ENCODE measurements at places on chromosomes 13 and 19.
A peak's percentile ranks its signal among the peaks of the same experiment; 100 is the strongest.

GRCh38 chr19:31534786-31535657 is 185.8 kb upstream of the TSHZ3 start:
- H3K27ac ChIP-seq = no peak overlapping the region
- no peak overlapping the region for H3K4me3 ChIP-seq
- H3K36me3 ChIP-seq = no peaks in the 10 kb centered on the region

- H3K4me1 ChIP-seq = peaks cover 23% of the 10 kb centered on the region
- no peaks in the 10 kb centered on the region for H3K36me3 ChIP-seq
- peaks cover 25% of the 10 kb centered on the region for H3K27me3 ChIP-seq
- peak; percentile 82 for DNase-seq
- H3K27ac ChIP-seq = peak overlapping the region; percentile 71
Measured at GRCh38 chr13:44259045-44260027, 114.3 kb upstream of the SERP2 start.

- no peak overlapping the region for H3K27ac ChIP-seq
- no peak overlapping the region for H3K4me3 ChIP-seq
- H3K36me3 ChIP-seq = no peaks in the 10 kb centered on the region
- DNase-seq = no peak
Measured at GRCh38 chr13:21826214-21827015, 155.5 kb downstream of the FGF9 start.

DNA sequence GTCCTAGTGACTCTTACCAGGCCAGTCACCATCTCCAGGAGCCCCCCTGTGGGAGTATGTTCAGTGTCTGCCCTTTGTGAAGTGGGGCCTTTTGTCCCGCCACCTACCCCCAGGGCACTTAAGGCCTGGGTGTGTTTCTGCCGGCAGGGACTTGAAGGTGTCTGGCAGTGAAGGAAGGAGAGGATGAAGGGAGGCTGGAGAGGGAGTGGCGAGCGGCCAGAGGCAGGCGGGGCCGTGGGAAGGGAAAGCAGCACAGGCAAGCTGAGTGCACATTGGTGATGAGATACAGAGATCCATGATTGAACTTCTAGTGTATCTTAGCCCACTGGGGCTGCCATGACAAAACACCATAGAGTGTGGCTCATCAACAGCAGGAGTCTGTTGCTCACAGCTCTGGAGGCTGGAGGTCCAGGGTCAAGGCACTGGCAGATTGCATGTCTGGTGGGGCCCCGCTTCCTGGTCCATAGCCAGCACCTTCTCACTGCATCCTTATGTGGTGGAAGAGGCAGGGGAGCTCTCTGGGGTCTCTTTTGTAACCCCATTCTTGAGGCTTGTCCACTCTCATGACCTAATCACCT is 17.5 kb downstream of the CUL4A start:
- no peak overlapping the region for H3K27ac ChIP-seq
- no peak for DNase-seq
- peaks cover 35% of the 10 kb centered on the region for H3K36me3 ChIP-seq
- H3K4me1 ChIP-seq = peaks cover 9% of the 10 kb centered on the region

DNA sequence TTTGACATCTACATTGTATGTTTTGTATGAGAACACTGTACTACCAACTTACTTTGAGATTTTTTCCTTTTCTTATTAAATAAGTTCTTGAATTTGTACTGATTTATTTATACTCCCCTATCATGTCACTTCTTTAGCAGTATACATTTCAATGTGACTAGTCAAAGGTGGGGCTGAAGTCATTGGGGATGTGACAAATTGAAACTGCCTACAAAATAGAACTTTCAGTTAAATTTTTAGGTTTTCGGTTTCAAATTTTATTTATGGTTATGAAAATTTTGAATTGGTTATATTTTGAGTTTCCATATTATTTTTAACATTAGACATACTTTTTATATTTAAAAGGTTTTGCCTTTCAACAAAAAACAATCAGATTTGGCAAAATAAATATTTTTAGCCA is 221.6 kb downstream of the NBEA start:
- no peaks in the 10 kb centered on the region for H3K27me3 ChIP-seq
- H3K4me1 ChIP-seq = peaks cover 8% of the 10 kb centered on the region
- DNase-seq = no peak
- H3K27ac ChIP-seq = no peak overlapping the region

DNA sequence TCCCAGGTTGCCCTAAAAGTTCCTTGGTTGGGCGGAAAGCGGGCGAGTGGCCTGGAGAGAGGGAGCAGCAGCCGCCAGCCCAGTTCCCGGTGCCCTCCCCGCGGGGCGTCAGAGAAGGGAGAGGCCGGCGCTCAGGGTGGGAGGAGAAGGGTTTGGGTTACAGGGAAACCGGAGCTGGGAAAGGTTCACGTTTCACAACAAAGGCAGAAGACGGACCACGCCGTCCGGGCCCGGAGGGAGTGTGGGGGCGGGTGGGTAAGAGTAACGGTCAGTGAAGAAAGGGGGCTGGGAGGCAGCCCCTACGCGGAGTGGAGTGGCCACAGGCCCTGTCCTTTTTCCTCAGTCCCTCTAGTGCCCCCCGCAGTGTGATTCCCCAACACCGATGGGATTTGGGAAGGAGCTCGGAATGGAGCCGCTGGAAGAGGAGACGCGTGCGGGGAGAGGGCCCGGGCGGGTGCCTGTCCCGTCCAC is 1.6 kb downstream of the SIX5 start:
- no peak for DNase-seq
- peaks cover 19% of the 10 kb centered on the region for H3K27me3 ChIP-seq
- no peaks in the 10 kb centered on the region for H3K36me3 ChIP-seq
- peak overlapping the region; percentile 15 for H3K4me3 ChIP-seq
- H3K27ac ChIP-seq = no peak overlapping the region
- peaks cover 13% of the 10 kb centered on the region for H3K4me1 ChIP-seq

- no peak overlapping the region for H3K4me3 ChIP-seq
- no peak for DNase-seq
- H3K4me1 ChIP-seq = no peaks in the 10 kb centered on the region
- H3K36me3 ChIP-seq = no peaks in the 10 kb centered on the region
Measured at GRCh38 chr13:66553391-66553790, 676.7 kb downstream of the PCDH9 start.

DNA sequence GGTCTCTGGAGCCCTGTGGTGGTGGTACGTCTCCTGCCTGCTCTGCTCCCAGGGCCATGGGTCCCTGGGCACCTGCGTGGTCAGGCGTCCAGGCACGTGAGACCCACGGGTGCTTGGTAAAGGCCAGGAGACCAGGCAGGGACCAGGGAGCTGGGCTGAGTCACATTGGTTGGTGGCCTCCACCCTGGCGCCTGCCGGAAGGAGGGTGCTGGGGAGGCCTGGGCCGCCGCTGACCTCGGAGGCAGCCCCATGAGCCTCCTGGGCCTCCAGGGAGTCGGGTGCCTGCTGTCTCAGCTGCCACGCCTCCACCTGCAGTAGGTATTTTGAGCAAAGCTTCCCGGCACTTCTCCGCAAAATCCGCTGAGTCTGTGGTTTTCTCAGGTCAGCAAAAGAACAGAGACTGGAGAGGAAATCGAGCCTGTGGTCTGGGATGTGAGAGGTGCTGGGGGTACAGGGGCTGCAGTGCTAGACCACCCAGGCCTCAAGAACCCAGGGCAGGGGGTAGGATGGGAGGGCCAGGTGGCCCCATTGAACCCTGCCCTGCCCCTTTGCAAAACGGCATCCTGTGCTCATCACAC is 3.6 kb upstream of the PLK5 start:
- no peak for DNase-seq
- no peaks in the 10 kb centered on the region for H3K36me3 ChIP-seq
- H3K4me1 ChIP-seq = peaks cover 4% of the 10 kb centered on the region

DNA sequence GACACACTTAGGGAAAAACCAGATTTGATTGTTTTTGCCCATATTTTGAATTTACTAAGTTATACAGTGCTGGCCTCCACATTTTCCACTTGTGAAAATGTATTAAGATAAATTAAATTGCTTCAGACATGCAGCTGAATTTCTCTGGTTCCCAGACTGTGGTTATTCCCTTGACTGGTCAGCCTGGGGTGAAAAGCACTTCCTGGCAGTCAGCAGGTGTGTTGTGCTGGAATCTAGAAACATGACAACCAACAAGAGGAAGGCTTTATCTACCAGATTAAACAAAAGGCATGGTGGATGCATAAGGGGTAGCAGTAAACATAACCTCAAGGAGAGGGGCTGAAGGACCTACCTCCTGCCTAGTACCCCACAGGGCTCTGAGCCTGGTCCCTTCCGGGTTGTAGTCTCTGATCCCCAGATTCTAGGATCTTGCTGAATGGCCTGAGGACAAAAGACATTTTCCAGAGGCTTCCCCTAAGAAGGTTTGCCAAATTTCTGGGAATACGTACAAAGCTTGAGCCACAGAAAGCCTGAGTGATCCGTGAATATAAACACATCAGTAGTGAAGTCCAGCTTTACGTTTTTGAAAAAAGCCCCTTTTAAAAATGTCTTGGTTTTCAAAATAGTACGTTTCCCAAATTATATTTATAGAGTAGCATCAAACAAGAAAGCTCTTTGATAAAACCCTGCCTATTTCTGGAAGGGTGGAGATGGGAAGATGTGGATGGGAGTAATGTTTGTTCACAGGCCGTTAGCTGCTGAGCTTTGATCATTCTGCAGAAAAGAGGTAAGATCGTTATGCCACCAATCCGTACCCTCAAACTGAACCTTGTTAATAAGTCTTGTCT is 133.4 kb downstream of the LACC1 start:
- H3K36me3 ChIP-seq = no peaks in the 10 kb centered on the region
- peaks cover 4% of the 10 kb centered on the region for H3K4me1 ChIP-seq
- H3K27me3 ChIP-seq = peaks cover 2% of the 10 kb centered on the region
- no peak overlapping the region for H3K4me3 ChIP-seq

- H3K4me3 ChIP-seq = no peak overlapping the region
- no peak for DNase-seq
- peaks cover 3% of the 10 kb centered on the region for H3K27me3 ChIP-seq
- H3K36me3 ChIP-seq = no peaks in the 10 kb centered on the region
- H3K4me1 ChIP-seq = peaks cover 6% of the 10 kb centered on the region
- no peak overlapping the region for H3K27ac ChIP-seq
Measured at GRCh38 chr13:47111499-47111898, 214.6 kb upstream of the HTR2A start.

GRCh38 chr19:39145180-39145953 is 19.8 kb downstream of the PAK4 start:
- H3K4me1 ChIP-seq = peaks cover 2% of the 10 kb centered on the region
- H3K27ac ChIP-seq = no peak overlapping the region
- no peak overlapping the region for H3K4me3 ChIP-seq
- no peaks in the 10 kb centered on the region for H3K27me3 ChIP-seq
- no peaks in the 10 kb centered on the region for H3K36me3 ChIP-seq

DNA sequence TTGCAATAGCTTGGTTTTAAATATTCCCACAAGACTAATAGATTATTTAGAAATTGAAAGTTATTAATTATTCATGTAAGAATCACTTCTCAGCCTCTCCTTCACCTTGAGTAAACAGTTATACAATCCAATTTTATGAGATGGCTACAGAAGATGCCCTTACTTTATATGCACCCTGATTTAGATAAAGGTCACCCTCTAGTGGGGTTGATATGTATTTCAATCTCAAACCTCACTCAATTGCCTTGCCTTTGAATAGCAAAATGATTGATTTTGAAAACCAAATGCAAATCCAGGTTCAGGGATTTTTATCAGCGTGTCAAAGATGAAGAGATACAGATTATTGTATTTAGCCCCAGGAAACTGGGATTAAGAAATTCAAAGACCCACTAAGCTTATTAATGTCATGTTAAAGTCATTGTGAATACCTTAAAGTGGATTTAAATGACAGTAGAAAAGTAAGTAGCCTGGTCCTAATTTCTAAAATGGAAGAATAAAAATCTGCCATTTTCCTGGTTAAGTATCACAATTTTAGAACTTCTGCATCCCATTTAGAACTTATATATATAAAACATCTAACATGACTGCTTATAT is 305.1 kb downstream of the ITGBL1 start:
- H3K27ac ChIP-seq = no peak overlapping the region
- peaks cover 16% of the 10 kb centered on the region for H3K27me3 ChIP-seq
- DNase-seq = no peak
- H3K36me3 ChIP-seq = no peaks in the 10 kb centered on the region
- H3K4me3 ChIP-seq = no peak overlapping the region

- H3K4me3 ChIP-seq = no peak overlapping the region
- no peaks in the 10 kb centered on the region for H3K4me1 ChIP-seq
- H3K27ac ChIP-seq = no peak overlapping the region
- no peaks in the 10 kb centered on the region for H3K27me3 ChIP-seq
- no peaks in the 10 kb centered on the region for H3K36me3 ChIP-seq
Measured at GRCh38 chr13:108923386-108924047, 294.1 kb downstream of the MYO16 start.

DNA sequence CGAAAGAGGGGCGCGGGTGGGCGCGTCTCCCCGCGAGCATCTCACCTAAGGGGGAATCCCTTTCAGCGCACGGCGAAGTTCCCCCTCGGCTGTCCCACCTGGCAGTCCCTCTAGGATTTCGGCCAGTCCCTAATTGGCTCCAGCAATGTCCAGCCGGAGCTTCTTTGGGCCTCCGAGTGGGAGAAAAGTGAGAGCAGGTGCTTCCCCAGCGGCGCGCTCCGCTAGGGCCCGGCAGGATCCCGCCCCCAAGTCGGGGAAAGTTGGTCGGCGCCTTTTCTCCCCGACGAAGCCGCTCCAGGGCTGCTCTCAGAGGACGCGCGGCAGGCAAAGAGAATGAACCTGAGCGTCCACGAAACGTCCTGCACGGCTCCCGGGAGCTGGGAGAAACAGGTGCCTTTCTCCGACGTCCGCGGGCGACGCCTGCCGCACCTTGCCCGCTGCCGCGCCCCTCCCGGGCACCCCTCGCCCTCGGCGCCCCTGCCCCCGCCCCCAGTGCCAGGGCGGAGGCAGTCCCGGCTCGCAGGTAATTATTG is 366 bp upstream of the KL start:
- peaks cover 13% of the 10 kb centered on the region for H3K4me1 ChIP-seq
- H3K27ac ChIP-seq = no peak overlapping the region
- peak overlapping the region; percentile 60 for H3K4me3 ChIP-seq
- peaks cover 78% of the 10 kb centered on the region for H3K27me3 ChIP-seq
